ENCODE measurements at places on chromosomes 3 and 15.

DNA sequence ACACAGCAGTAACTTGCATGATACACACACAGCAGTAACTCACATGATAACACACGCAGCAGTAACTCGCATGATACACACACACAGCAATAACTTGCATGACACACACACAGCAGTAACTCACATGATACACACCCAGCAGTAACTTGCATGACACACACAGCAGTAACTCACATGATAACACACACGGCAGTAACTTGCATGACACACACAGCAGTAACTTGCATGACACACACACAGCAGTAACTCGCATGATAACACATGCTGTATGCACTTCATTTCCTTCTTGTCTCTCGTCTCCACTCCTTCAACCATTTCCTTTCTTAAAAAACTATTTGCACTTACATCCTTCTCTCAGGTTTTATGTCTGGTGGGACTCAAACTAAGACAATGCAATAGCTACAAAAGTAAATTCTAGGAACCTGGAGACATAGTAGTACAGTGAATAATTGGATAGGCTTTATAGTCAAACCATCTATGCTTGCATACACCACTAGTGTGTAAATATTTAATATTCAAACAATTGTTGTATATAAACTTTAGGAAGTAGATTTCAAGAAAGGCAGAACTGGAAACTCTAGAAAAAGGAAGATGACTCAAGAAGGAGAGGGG lies 130.8 kb downstream of the UACA start:
- DNase-seq: no peak

- DNase-seq: peak; percentile 61
Measured at GRCh38 chr15:77352887-77353286, 67.0 kb downstream of the PEAK1 start.

DNA sequence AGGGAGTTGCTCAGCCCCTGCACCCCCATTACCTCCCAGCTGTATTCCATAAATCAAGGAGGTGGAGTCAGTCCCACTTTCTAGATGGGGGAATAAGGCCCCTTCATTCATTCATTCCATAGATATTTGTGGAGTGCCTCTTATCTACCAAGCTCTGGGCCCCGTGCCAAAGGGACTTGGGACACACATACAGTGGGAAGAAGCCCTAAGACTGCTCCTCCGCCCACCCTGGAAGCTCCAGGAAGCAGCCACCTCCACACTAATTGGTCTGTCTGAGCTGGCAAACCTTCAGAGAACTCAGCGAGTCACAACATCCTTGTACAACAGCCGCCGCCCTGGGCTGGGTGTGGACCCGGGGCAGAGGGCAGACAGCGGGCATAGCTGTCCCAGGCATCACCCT lies 6.4 kb downstream of the STRA6 start:
- DNase-seq: no peak

DNA sequence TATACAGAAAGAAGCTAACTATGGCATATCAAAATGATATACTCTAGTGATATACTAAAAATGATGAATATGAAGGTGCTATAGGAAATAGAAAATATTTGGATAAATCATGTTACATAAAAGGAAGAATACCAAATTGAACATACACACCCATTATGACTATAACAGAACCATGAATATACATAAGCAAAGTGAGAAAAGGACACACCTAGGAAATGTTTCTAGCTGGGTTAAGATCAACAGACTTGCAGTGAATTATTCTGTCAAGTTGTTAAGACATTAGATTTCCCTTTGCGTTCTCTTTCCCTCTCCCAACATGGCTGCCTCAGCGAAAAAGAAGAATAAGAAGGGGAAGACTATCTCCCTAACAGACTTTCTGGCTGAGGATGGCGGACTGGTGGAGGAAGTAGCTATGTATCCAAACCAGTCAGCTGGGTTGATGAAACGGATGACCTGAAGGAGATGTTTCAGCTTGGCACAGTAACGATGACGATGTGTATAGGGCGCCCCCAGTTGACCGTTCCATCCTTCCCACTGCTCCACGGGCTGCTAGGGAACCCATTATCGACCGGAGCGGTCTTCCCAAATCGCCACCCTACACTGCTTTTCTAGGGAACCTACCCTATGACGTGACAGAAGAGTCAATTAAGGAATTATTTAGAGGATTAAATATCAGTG lies 20.2 kb upstream of the PARP14 start:
- DNase-seq: no peak

Measured in NCI-H774 (cell line).